ELR (cell line): ENCODE measurements at places on chromosomes 6 and 20.

DNA sequence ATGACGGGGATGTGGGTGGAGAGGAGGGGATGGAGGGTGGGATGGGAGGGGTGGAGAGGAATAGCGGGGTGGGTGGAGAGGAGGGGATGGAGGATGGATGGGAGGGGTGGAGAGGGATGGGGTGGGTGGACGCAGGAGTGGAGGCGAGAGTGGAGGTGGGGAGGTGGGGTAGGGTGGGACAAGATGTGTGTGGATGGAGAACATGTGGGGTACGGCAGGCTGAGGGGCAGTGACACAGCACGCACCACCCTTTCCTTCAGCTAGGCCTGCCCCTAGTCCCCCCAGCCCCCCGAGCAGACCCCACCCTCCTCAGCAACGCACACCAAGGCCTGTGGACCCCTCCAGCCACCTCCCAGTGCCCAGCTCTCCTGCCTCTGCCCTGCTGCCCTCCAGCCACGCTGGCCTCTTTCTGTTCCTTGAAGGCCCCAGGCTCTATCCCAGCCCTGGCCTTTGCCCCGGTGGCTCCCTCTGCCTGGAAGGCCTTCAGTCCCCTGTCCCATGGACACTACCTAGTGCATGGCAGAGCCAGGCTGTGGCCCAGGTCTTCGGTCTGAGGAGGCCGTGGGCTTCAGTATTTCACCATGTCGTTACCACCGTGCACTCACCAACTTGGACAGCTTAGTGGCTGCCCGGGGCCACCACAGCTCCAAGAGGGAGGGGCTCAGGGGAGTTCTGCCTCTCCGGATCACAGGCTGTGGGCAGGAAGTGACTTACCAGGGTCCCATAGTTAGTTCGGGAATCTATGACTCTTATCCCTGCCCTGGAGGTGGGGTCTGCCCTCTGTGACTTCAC lies 78.4 kb upstream of the PMEPA1 start:
- DNase-seq = no peak

DNA sequence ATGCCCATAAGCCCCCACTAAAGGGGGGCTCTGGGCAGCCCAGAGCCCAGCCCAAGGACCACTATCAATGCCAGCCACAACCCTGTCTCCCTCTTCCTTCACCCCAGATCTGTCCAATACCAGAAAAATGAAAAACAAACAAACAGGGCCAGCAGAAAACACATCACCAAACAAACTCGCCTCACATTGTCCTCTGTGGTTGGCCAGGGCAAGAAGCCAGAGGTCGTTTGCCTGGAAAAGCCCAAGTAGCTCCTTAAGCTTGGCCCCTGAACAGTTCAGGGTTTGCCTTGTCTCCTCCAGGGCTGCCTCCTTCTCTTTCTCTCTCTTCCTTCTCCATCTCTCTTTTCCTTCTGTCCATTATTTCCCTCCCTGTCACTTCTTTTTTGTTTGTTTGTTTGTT lies 10.1 kb upstream of the SCUBE3 start:
- DNase-seq = no peak

GRCh38 chr6:54214286-54214685 lies 94.0 kb upstream of the TINAG start:
- no peak for DNase-seq

GRCh38 chr20:17710379-17711266 lies 10.9 kb downstream of the BANF2 start:
- no peak for DNase-seq

GRCh38 chr6:135322427-135323201 lies 141.5 kb downstream of the MYB start:
- no peak for DNase-seq

- no peak for DNase-seq
Observed at GRCh38 chr6:107550241-107550840, 60.4 kb downstream of the SOBP start.

- DNase-seq = no peak
Observed at GRCh38 chr6:100281471-100281901, 183.2 kb downstream of the SIM1 start.

DNA sequence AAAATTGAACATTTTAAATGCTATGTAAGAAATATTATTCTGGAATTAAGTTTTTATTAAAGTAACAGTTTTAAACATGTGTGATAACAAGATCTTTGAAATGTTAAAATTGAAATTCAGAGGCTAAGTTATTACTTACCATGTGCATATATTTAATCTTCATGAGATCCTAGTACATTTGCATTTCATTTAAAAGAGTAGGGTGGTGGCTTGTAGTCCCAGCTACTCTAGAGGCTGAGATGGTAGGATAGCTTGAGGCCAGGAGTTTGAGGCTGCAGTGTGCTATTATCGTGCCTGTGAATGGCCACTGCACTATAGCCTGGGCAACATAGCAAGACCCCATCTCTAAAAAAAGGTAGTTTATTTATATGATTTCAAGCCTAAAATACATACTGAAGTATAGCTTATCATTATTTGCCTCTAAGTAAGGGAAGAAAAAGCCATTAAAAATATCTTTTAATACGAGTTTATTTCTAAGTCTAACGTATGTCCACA lies 3.0 kb downstream of the CCR6 start:
- no peak for DNase-seq

DNA sequence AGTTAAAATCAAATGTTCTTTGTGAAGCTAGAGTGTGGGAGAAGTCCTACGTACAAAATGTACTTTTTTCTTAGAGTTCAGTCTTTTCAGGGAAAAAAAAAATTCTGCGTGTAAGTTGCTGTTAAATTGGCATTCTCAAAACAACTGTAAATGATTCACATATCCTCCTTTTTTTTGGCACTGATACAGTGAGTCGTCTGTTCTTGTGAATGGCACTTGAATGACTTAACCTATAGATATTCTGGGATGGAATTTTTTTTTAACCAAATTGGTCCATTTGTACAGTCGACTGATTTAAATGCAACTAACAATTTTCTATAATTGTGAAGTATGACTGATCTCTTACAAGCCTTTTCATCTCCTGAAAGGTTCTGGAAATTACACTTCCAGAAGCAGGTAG lies 5.5 kb upstream of the JAG1 start:
- DNase-seq = peak; percentile 19
